CD4-positive, CD25-positive, alpha-beta regulatory T cell (primary cell): ENCODE measurements at places on chromosomes 13 and 19. TPM values are rescaled to one million over a fixed set of nuclear protein-coding genes. Genes with fewer than 3 reads are reported as not detected.
A peak's percentile ranks its signal among the peaks of the same experiment; 100 is the strongest.

DNA sequence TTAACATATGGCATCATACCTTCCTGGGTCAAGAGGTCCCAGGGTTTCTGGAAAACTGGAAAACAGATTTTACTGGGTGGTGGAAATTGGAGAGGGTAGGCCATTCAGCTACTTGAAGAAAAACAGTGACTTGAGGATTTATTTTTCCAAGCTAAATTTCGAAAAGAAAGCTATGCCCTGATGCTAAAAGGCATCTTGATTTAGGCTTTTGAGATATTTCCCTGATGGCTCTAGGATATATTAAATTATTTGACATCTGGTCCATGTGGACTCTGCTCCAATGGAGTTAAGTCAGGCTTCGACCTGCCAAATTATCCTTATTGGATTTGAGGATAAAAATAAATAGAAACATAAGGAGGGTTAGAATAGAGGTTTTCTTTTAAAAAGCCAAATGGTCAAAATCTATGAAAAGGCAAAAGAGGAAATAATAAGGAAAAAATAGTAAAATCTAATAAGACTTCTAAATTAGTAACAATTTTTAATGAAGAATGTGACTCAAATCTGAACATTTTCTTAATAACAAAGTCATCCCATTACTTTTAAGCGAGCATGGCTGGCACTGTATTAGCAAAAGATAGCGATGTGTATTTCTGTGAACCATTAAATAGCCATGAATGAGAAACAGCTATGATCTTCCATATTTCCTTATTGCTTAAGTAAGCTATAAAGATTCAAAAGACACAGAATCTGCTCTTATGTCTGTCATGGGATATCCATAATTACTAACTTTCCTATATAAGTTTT lies 190.0 kb upstream of the MIR17HG start:
- no peak for DNase-seq

The LILRA5 gene
- polyA plus RNA-seq: not detected

DNA sequence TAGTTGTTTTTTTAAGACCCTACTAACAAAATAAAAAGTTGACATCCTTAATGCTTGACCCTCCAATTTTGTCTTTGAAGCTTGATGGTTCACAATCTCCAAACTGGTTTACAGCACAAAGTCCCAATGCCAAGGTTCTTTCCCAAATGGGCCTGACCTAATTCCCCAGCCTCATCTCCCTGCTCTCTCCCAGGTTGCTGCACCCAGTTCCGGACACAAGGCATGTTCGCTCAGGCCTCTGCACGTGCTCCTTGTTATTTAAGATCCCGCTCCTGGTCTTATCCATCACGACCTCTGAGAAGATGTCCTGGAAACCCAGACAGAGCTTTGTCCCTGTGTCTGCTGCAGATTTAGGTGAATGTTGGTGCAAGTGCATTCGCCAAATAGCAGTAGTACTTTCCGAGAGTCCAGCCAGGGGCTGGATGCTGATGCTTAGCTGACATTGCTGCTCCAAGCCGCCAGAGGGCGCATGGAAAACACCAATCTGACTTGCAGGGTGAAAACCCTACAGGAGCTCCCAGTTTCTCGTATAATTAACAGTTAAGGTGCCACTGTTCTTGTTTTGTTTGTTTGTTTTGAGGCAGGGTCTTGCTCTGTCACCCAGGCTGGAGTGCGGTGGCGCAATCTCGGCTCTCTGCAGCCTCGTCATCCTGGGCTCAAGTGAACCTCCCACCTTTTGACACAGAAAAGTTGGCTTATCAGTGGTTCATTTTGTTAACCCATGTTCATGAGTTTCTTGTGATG lies 18.5 kb downstream of the LYPD3 start:
- DNase-seq: peak; percentile 79

DNA sequence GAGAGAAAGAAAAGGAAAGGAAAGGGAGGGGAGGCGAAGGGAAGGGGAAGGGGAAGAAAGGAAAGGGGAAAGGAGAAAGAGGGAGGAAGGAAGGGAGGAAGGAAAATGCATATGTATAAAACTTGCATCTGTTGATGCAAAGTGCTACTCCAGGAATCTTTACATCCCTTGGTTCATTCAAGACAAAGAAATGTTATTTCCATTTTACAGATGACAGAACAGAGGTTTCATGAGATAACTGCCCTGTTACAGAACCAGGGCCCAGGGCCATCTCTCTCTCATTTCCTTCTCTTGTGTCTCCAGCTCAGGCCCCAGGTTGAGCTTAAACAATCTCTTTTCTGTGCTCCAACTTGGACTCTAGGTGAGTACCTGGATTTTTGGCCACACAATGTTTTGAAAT lies 1.8 kb upstream of the SLC25A30 start:
- no peak for DNase-seq

- DNase-seq: no peak
Measured at GRCh38 chr13:109794095-109794494, 7.7 kb upstream of the IRS2 start.

The RETN gene
- polyA plus RNA-seq: not detected

DNA sequence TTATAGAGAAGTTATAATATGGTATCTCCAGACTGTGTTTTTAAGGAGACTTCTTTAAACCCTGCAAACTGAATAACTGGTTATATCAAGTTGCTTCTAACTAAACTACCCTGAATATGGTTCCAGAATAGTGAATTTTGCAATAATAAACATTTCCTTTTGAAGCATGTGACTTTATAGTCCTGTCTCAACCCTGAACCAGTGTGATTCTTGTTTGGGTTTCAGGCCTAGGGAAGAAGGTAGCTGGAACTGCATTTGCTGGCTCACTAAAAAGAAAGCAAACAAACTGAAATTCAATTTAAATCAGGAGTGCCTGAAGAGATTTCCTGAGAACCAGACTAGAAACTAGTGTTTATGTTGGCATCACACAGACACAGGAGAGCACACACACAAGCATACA lies 4.9 kb downstream of the ARHGEF7 start:
- DNase-seq: no peak

The CYSLTR2 gene
- 0.42 TPM for polyA plus RNA-seq
